ENCODE measurements at places on chromosomes 2 and 18.

DNA sequence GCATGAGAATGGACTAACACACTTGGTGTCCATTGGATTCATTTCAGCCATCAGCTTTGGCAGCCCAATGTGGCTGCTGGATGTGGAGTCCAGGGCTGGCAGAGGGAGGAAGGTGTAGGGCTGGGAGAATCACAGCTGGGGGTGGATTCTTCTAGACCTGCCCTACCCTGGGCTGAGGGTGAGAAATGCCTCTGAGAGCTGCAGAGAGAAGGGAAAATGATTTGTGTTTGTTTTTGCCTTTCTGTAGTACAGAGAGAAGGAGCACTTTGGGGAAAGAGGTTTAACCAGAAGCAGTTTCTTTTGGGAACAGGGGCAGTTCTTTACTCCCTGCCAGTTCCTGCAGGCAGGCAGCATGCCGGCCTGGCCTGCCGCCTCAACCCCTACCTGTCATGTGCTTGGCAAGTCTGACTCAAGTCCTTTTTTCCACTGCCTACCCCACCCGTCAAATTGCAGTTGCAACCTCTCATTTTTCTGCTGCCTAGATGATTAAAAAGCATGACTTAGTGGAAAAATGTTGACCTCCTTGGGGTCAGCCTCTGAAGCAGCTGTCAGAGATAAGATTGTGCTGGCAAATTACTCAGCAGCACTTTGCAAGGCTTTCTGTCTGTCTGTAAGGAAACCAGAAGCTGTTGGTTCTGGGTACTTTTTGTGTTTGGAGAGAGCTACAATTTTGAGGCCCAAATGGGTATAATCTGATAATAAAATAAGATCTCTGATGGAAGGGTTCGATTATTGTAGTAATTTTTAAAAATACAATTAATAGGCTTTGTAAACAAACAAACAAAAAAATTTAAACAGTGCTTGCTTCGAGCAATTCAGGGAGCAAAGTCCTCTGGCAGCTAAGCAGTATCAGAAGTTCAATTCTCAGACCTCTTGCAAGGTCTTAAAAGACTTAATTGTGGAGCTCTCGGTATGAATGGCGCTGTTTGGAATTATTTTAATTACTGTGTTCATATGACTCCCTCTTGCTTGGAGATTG lies 21.7 kb downstream of the LBH start:
- peak; percentile 63 for DNase-seq

DNA sequence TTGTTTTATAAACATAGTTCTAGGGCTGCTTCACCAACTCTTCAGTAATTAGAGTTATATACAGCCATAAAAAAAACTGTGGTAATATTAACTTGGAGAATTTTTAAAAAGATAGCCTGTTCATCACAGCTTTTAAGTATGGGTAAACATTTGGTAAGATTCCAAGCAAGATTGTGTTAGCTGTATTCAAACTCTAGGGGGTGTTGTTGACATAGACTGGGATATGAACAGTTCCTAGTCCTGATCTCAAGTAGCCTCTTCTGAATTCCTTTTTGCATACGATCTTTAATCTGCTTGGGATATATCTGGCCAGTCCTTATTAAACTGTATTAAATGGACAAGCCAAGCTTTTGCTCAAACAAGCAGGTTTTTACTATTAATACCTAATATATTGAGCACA lies 13.4 kb downstream of the NOP58 start:
- no peak for DNase-seq

GRCh38 chr18:71707400-71707799 lies 836.7 kb downstream of the CBLN2 start:
- DNase-seq: no peak

GRCh38 chr2:98522854-98523253 lies 78.2 kb downstream of the INPP4A start:
- no peak for DNase-seq

DNA sequence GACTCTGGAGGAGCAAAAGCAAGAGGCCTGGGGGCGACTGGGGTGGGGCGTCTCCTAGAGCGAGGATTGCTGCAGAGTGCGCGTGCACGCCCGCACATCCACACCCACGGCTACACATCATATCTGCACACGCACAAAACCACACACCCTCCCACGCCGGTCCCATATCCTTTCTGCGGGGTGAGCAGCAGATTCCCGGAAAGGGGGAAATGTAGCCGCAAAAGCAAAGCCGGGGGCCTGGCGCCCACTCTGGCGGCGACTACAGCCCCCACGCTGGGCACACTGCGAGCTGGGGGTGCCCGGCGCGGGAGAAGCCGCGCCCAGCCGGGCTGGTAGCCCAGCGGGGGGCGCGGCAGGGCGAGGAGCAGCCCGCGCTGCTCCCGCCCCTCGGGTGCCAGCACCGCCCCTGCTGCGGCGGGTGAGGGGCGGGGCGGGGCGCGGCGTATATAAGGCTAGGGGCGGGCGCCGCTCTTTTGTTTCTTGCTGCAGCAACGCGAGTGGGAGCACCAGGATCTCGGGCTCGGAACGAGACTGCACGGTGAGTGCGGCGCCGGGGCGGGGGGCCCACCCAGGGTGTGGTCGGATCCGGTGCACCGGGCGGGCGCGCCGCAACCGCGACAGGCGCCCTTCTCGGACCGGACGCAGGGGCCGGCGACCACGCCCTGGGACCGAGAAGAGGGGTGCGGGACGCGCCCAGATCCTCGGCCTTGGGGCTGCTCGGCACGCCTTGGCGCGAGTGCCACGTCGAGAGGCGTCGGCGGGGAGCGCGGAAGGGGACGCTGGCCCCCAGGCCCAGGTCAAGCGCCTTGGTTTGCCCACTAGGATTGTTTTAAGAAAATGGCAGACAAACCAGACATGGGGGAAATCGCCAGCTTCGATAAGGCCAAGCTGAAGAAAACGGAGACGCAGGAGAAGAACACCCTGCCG lies at the start of gene TMSB10:
TMSB10 (plus strand) TSS at position 476 of the 927 bp plus-strand sequence.
- DNase-seq: no peak

GRCh38 chr2:53033411-53033810 lies 734.2 kb upstream of the CHAC2 start:
- peak; percentile 53 for DNase-seq

GRCh38 chr2:233434666-233435330 lies 80.5 kb downstream of the DGKD start:
- no peak for DNase-seq

DNA sequence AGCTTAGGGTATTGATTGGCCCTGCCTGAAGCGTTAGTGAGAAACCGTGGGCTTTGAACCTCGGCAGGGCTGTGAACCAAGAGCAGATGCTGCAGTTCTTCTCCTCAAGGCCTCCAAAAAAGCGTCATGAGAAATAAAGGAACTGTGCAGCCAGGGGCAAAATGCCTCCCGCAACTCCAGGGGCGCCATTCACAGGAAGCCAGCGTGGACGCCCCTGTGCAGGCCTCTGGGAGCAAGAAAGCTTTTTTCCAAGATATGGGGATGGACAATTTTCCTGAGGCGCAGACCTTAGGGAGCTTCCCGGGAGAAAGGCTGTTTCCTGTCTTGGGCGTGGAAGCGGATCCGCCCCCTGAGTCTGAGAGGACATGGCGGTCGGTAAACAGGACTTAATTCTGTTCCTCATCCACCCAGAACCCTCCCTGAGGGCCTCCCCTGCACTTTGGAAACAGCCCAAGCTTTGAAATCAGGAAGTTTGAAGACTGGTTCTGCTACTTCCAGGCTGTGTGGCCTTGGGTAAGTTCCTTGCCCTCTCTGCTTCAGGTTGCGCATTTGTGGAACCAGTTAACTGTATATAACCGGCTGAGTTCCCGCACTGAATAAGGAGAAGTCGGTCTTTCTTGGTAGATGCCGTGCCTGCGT lies 29.6 kb upstream of the CABLES1 start:
- no peak for DNase-seq

DNA sequence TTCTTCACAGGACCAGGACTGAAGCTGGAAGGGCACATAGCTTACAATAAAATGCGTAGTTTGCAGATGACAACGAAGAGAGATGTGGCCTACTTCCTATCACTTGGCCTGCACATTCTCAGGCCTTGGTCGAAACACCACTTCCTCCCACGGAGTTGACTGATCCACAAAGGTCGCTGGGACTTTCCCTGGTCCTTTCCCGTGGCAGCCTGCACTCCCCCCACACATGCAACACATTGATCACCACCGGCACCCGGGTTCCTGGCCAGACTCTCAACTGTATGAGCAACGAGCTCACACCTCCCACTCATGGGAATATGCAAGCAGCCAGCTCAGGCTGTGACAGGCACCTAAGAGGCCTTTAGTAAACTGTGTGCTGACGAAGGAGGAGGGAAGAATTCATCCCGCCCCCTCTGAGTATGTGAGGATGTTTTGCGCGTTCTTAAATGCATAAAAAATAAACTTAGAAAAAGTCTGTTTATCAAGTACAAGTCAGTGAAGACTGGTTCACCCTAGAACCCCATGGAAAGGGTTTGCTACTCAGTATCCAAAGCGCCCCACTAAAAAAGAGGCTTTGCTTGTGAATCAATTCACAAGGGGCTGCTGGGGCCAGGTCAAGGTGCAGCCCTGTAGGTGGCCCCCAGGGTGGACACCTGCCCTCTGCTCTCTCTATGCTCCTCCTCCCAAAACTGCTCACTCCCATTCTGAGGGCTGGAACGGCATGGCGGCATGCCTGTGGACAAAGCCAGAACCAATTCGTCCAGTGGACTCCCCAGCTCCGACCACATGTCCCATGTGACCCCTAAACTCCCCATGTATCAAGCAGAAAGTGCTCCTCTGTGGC lies 154.3 kb downstream of the EIPR1 start:
- DNase-seq: no peak

DNA sequence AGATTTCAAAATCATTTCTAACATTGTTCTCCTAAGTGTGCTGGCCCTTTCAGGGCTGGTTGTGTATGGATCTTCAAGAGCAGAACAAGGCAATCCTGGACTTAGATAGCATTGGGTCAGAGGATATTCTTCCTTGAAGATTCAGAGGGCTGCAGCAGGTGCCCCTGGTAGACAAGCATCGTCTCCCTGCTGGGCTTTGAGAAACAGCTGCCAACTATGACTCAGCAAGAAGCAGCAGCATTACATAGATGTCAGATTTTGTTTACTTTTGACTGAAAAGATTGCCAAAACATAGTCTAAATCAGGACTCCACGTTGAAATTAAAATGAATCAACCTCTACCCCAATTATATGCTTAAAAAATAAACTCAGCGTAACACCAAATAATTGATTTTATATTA lies 618.8 kb downstream of the SOCS6 start:
- no peak for DNase-seq

DNA sequence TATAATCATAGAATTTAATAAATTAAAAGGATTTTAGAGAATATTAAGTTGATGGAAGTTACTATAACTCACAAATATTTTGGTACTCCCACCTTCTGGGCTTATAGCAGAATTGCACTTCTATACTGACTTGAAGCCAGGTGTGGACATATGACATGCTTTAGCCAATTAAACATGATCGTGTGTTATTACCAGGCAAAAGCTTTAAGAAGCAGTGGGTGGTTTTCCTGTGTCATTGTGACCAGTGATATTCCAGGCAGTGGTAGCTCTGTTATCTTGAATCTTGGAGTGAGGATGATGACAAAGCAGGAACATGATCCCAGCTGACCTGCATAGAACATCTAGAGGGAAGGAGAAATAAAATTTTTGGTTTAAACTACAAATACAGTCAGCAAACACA lies 370.9 kb upstream of the ZEB2 start:
- no peak for DNase-seq

- no peak for DNase-seq
Measured at GRCh38 chr2:152093464-152093863, 5.4 kb downstream of the CACNB4 start.
